ENCODE measurements at places on chromosomes 7 and 10.
A peak's percentile ranks its signal among the peaks of the same experiment; 100 is the strongest.

GRCh38 chr10:26326851-26327250, 110.3 kb downstream of the GAD2 start:
- DNase-seq: no peak

GRCh38 chr7:36736899-36737211, 12.6 kb upstream of the AOAH start:
- no peak for DNase-seq

- no peak for DNase-seq
These were observed 81.8 kb downstream of the SPAG6 start for GRCh38 chr10:22427101-22427500.

DNA sequence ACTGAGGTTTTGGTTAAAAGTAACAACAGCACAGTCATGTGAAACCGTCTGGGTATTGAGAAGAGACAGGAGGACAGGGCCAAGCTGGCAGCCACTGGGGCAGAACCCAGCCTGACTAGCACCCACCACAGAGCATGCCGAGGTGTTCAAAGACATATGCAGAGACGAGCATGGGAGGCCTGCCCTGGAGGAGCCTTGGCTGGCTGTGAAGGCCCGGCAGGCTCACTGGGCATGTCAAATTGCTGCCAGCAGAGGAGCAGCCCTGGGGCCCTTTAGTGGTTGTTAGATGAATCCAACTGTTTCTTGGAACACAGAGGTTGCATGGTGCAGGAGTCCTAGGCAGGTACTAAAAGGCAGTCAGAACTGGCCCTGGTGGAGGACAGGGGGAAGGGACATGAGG, 5.0 kb upstream of the GDF2 start:
- DNase-seq: peak; percentile 74

DNA sequence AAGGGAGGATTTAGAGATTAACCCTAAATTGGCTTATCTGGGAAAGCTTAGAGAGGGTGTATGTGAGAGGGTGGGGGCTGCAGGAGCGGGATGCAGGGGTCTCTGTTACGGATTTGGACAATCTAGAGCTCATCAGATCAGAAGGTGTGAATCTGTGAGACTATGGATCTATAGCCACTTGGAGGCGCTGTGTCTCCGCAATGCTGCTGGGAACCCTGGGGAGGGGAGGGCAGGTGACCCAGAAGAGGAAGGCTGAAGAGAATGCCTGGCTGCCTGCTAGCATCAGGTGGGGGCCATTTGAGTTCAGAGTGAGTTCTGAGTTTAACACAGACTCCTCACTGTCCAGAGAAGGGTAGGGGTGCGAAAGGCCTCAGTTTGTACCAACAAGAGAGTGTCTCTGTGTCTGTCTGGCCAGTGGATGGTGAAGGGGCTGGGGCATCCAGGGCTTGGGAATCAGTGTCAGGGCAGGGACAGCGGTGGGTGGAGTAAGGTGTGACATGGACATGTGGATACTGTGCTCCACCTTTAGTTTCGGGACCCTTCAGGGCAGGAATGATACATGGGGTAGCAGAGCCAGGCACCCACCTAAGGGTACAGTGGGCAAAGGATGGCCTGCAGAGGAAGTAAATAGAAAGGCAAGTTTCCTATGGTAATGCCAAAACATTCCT, 187.3 kb upstream of the PRSS58 start:
- DNase-seq: no peak

GRCh38 chr10:127905001-127905847, 1.7 kb upstream of the PTPRE start:
- DNase-seq: no peak

DNA sequence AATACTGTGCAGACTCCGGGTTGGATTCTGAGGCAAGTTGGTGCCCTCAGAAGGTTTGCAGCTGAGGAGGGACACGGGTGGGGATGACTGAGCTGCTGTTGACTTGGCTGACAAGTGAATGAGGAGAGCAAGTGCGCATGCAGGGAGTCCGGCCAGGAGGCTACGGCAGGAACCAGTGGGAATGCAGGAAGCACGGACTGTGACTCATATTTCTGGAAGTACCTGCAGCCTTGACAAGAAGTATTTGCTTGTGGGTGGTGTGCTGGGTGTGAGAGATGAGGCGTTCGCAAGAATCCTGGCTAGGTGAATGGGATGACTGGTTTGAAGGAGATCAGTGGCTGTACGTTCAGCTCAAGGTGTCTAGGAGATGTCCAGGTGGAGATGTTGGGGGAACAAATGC, 30.8 kb upstream of the FXYD4 start:
- no peak for DNase-seq

DNA sequence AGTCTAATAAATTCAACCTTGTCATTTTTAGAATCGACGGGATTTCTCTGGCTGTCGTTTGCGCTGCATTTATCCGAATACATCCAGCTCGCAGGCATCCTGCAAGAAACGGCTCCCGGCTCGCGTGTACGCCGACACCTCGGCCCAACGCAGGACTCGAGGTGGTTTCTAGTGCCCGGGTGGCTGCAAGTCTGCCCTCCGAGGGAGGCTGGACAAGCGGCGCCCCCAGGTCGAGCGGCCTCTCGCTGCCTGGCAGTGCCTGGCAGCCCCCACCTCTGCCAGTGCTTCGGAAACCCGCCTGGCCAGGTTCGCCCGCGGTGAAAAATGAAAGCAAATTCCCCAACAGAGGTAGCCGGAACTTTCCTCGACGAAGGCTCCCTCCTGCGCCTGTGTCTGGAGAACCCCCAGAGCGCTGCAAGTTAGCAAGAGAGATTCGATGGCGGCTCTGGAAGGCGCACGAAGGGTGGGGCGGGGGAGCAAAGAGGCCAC, 5.7 kb upstream of the ZNF503 start:
- no peak for DNase-seq
